ENCODE measurements at places on chromosomes 3 and 15.

DNA sequence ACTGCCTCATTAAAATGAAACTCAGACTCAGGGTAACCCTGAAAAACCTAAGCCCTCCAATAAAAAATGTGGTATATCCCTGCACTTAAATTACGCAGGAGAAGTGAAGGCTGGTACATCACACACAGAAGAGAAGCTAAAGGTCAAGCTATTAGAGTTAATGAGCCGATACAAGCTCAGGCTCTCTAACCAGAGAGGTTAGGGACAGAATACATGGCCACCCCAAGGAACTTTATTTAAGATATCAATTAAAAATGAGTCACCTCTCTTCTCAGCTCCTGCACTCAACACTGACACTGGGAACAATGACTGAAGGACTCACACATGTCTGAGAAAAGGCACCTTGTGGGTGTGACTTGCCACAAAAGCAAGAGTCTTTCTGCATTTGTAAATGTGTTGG, 800.6 kb upstream of the CFAP20DC start:
- no peak for DNase-seq

- no peak for DNase-seq
Observed at GRCh38 chr15:33601461-33601860, 290.7 kb downstream of the RYR3 start.

DNA sequence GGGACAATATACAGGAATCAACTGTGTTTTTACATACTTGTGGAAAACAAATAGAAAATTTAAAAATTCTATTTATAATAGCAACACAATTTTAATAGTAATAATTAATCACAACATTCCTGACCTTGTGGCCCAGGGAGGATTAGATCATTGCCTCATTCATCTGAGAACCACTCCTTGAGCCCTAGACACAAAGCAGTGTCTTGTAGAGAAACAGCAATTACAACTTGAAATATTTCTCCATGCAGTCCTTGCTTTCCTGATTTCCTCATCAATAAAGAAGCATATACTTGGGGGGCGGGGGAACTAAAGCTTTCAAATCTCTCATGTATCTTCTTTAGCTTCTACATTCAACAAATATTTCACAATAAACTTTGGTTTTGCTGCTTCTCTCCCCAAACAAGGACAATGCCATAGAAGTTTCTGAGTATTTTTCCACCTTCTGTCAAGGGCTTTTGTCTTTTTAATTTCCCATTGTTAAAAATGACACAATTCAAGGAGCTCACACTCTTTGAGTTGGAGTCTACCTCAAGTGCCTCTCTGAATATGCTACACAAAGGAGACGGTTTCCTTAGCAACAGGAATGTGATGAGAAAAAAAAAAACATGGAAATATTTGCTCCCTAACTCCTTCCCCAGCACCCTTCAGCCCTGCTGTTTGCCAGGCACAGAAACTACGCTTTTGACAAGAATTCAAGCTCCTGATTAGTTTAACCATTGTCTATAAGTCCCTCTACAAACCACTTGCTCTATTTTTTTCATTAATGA, 118.8 kb downstream of the ARPP21 start:
- no peak for DNase-seq

DNA sequence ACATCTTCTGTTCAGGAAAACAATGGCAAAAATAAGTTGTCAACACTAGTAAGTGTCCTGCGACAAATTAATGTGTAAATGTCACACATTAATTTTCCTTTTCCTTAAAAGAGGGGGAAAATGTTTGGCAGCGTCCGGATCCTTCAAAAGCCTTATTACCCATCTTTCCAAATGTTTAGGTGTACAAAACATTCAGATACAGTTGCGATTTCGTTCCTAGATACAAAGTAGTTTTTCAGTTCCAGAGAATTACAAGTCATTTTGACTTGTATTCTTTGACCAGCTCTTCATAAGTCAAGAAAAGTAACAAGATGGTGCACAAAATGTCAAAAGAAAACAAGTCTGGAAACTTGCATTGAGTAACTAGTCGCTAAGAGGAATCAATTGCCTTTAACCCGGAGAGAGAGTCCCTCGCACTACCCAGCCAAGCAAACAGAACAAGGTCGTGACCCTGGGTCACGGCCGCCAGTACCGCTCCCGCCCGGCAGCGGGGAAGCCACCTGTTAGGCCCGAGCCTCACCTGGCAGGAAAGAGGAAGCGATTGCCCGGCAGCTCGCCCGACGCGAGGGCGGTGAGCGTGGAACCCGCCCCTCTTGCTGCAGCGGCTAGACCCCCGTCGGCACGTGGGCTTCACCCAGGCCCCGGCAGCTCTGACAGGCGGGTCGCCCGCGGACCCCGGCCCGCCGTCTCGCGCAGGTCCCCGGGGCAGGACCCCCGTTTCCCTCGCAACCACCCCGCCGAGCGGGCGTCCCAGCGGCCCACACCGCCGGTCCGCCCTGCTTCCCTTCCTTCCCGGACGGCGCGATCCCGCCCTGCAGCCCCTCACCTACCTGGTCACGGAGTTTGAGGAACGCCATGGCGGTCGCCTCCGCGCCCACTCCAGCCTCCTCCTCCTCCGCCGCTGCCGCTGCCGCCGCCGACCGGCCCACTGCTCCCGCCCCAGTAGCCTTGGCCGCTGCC, 61.0 kb upstream of the ANKRD28 start:
- peak; percentile 29 for DNase-seq

DNA sequence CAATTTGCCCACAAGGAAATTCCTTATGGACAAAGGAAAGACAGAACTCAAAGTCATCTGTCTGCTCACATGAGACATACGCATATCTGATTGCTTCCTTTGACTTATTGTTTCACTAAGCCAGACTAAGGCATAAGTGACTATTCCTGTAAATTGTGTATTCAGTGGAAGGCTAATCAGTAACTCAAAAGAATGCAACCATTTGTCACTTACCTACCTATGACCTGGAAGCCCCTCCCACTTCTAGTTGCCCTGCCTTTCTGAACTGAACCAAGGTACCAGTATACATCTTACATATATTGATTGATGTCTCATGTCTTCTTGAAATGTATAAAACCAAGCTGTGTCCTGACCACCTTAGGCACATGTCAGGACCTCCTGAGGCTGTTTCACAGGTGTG, 53.5 kb upstream of the PROK2 start:
- no peak for DNase-seq

GRCh38 chr3:45425237-45425933, 37.0 kb downstream of the LARS2 start:
- no peak for DNase-seq

DNA sequence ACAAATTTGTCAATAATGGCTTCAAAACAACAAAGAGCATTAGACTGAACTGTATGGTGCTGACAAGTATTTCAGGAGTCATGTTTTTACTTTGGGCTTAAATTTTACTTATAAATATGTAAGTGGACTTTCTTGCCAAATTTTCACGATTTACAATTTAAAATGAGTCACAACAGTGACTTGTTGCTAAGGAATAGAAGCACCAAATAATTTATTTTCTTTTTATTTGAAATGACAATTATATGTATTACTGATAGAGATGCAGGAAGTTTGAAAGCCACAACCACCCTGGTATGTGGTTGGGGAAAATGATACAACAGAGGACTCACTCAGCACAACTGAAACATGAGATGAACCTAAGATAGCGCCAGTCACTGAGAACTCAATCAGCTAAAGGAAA, 90.3 kb downstream of the FMN1 start:
- no peak for DNase-seq

- DNase-seq, result no peak
Observed at GRCh38 chr3:77328690-77329089, 288.8 kb downstream of the ROBO2 start.

DNA sequence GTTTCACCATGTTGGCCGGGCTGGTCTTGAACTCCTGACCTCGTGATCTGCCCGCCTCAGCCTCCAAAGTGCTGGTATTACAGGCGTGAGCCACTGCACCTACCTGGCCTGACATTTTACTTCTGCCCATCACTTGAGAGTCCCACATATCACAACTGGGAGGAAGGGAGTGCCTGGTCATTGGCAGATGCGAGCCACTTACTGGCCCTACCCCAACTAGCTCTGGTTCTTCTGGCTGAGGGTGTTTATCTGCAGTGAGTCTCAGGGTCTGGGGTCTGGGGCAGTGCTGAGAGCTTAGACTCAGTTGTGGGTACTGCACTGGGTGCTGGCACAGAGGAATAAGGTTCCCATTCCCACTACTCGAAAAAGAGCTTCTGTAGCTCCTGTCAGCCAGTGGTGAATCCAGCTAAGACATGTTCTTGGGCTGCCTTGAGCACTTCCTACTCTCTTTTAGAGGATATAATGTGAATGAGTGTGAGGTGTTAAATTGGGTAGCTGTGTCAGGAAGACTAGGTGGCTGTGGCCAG, 30.2 kb downstream of the DAG1 start:
- no peak for DNase-seq

GRCh38 chr3:197216914-197217313, 81.5 kb downstream of the DLG1 start:
- DNase-seq, result no peak

- DNase-seq, result no peak
Observed at GRCh38 chr3:41715376-41715775, 246.5 kb downstream of the ULK4 start.

GRCh38 chr3:101574388-101575112, 570 bp downstream of the PCNP start:
- peak; percentile 9 for DNase-seq

GRCh38 chr3:45205126-45205525, 21.0 kb downstream of the TMEM158 start:
- no peak for DNase-seq

DNA sequence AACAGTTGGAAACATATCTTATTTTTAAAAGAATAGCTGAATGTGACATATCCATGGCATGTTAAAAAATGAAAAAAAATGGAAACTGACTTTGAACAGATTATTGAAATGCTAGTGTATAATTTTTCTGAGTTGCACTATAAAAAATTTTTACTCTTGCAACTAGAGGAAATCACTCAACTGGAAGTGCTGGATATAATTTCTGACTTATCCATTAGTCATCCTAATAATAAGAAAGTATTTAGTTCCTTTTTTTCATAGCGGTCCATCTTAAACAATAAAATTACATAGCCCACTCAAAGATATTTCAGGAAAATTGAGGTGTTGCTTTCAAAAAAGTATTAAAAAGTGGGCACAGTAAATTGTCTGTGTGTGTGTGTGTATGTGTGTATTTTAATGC, 80.7 kb downstream of the MBNL1 start:
- no peak for DNase-seq

DNA sequence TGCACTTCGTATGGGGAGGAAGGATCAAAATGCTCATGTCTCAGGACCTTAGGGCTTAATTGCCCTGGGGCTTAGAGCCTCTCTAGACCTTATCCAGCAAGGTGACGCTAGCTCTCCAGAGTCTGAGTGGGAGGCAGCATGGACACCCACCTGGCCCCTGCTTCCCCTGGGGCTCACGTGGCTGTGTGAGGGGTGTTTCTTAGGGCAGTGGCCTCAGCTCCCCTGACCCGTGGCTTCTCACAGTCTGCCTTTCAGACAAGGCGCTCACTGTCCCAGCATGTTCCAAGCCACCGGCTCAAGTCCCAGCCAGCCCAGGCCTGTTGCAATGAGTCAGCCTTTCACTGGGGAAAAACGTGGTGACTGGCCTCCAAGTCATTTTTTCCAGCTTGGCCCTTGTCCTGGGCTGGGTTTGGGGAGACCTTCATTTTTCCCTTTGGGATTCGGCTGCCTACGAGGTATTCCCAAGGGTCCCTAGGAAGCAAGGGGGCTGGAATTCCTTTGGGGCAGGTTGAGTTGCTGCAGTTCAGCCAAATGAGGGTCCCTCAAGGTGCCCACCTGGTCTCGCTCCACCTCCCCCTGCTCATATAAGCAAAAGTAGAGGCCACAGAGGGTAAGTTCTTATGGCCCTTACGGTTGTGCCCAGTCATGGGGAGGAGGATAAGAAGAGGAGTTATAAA, 15.7 kb downstream of the BHLHE40 start:
- no peak for DNase-seq

DNA sequence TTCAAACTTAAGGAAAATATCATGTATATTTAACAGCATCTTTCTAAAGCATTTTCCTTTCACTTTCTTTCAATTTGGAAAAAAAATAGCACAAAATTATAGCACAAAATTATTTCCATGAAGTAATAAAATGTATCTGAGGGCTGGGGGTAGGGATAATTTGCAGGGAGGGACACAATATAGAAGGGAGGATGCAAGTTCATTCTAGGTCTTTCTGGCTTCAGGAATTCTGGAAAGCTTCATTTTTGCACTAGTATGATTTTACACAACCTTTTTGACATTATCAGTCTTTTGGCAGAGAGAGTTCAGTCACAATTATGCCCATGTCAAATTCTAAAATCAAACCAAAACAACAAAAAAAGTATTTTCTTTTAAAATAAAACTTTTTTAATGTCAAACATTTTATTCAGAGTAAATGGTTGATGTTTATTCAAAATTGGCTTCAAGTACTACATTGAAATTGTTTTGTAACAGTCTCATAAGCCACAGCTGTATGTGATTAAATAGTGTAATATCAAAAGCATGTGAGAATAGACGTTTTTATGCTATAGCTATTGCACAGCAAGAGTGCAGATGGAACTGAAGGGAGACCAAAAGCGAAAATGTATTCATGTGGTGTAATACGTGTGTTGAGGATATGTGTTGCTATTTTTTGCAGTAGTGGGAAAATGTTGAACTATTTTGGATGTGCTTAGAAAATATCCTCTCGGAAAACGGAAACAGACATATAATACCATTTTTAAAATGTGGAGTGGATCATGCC, 5.8 kb downstream of the RBMS3 start:
- DNase-seq, result no peak

- DNase-seq, result no peak
Observed at GRCh38 chr15:65411465-65412071, 11.2 kb downstream of the IGDCC4 start.

DNA sequence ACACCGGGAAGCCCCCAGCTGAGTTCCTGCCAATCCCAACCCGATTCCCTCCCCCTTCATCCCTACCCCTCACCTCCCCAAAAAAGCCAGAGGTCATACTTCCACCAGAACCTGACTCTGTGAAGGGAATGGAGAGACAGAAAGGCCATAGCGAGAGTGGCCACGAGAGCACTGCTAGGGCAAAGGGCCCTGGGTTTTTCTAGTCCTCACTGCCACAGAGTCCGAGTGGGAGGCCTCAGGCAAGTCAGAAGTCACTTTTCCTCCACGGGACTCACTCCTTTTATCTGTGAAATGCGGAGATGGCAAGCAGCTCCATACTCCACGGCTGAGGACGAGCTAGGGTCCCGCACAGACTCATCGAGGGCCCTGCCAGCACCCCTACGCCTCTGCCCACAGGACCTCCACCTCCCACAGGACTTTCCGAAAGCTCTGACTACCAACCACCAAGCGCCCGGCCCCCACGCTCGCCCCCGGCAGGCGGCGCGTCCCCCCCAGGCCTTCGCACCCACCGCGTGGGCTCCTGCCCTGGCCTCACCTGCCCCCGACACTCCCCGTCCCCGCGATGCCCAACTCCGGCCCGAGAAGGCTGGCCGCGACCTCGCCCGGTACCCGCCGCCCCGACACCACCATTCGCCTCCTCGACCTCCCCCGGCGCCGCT, 792 bp downstream of the ATP13A3 start:
- peak; percentile 39 for DNase-seq

DNA sequence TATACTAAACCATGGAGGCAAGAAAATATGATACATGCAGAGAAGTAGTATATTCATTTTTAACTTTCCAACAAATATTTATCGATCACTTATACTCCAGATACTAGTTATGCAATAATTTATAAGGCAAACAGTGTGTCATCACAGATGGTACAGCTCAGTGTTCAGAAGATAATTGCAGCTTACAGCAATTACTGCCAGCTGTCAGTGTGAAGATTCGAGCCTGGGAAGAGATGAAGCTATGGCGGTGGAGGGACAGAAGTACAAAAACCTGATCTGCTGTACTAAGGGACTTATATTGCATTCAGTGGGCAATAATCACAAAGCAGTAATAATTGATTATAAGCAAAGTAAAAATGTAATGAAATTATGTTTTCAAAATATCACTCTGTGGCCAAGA, 170.6 kb upstream of the EPHA3 start:
- DNase-seq, result no peak

- no peak for DNase-seq
Observed at GRCh38 chr3:7205962-7206361, 345.0 kb downstream of the GRM7 start.

Measured in activated CD8-positive, alpha-beta memory T cell treated with anti-CD3 and anti-CD28 coated beads for 4 hours (primary cell).